NCI-H82 (cell line): ENCODE measurements at places on chromosomes 5 and 9.

DNA sequence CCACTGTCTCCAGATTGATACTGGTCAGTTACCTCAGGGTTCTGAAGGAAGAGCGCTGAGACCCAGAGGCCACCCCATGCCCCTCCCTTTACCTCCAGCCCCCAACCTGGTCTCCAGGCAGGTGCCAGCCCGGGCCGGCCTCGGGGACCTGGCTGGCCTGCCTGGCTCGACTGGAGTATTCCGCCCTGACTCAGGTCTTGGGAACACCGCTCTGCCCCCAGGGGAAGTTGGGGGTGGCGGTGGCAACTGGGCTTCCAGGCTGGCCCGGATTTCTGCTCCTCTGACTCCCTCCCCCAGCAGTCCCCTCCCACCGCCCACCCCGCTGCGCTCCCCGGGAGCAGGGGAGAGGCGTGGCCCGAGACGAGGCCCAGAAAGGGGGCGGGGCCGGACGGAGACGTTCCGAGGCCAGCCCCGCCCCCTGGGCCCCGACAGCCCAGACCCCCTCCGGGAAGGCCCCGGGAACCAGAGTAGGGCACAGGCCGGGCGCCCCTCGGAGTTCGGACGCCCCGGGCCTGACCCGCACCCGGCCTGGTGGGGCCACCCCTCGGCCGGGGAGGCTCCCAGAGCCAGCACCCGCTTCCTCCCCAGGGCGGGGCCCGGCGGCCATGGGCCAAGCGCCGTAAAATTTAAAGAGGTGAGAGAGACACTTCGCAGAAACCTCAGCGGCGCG is 82.5 kb upstream of the ZBTB43 start:
- peak; percentile 87 for DNase-seq

- no peak for DNase-seq
Observed at GRCh38 chr5:153546566-153546965, 56.1 kb downstream of the GRIA1 start.

DNA sequence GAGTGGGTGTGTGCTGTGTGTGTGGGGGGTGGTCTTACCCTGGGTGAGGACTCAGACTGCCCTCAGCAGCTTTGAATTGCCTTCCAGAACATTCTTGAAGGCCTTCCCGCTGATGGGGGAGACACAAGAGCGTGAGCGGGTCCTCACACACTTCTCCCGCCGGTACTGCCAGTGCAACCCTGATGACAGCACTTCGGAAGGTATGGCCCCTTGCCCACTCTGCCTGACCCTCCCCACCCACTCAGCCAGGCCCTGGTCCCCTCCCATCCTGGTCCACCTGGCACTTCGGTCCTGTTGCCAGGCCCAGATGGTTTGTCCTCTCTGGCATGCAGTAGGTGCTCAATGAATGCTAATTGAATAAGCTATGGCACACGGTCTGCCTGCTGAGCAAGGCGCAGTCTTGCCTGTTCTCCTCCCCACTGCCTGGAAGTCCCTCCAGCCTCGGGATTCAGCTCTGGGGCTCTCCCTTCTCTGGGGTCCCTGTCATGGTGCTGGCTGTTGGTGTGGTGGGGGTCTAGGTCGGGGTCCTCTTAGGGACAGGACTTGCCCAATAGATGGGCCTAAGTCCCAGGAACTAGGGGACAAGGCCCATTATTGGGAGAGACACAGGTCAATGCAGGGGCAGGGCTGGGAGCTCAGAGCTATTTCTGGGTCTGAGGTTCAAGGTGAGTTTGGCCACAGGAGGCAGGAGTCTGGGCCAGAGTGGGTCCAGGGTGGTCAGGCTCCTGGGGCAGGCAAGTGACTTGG is 26.4 kb downstream of the PSD2 start:
- DNase-seq: no peak

- DNase-seq: no peak
Observed at GRCh38 chr9:2193552-2193951, 178.4 kb downstream of the SMARCA2 start.

DNA sequence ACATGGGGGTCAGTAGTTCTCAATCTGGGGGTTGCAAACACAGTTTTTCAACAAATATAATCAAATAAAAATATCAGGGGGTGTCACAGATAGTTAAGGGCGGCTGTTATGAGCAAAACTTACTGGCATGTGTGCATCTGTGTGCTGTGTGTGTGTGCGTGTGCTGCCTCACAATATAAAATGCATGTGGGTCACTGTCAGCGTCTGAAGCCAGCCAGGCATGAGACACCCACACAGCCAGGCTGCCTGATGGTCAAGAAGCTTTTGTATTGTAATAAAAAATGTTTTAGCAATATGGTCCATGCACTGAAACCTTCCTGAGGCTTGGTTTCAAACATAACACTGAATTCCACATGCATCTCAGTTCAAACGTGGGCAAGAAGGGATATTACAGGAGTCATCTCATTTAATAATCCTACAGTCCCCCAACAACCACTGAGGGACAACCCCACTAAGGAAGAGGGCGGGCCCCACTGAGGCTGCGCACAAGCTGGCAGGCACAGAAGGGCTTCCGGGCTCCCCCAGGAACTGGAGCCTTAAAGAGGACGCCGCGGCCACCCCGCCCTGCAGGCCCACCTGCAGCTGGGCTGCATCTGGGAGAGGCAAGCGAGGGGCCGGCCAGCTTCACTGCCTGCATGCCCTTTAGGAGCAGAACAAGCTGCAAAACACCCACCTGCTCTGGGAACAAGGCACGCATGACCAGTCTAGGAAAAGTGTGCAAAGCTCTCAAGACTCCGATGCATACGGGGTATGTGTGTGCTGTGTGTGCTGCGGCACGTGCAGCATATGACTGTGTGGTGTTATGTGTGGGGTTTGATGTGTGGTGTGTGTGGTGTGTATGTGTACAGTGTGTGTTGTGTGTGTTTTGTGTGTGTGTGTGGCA is 14.1 kb downstream of the SEMA4D start:
- no peak for DNase-seq

DNA sequence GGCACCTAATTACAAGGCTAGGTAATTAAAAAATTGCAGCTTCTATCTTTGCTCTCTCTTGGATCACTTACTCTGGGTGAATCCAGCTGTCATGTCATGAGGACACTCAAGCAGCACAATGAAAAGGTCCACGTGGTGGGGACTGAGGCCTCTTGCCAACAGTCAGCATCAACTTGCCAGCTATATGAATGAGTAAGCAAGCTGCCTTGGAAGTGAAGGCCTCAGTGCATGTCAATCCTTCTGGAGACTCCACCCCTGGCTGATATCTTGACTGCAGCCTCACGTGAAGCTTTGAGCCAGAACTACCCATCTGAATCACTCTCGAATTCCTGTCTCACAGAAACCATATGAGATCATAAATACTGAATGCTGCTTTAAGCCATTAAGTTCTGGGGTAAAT is 140.5 kb downstream of the SNX18 start:
- DNase-seq: no peak

GRCh38 chr9:128718047-128718446 is 5.9 kb downstream of the ZDHHC12 start:
- DNase-seq: no peak

DNA sequence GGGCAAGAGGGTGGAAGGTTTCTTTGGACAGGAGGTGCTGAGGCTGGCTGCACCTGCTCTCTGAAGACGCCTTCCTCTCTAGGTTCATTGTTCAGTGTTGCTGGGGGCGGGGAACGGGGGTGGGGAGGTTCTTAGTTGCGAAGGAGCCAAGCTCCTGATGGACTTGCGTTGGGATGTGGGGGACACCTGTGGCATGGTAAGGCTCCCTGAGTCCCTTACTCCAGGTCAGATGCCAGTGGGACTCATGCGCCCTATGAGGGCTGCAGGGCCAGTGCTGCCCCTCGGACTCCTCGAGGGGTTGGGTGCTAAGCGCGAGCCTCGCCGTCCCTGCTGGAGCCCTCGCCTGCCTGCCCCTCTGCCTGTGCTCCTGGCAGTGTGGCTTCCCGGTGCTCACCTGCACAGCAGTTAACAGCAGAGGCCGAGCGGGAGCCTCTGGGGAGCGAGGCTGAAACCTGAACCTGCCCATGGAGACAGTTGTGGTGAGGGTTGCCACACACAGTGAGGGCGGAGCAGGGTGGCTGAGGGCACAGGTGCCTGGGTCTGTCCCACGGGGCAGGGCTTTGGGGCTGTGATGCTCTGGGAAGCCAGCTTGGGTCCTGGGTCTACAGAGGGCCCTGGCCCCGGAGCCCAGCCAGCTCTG is 5.5 kb downstream of the RNU6ATAC start:
- DNase-seq: no peak

DNA sequence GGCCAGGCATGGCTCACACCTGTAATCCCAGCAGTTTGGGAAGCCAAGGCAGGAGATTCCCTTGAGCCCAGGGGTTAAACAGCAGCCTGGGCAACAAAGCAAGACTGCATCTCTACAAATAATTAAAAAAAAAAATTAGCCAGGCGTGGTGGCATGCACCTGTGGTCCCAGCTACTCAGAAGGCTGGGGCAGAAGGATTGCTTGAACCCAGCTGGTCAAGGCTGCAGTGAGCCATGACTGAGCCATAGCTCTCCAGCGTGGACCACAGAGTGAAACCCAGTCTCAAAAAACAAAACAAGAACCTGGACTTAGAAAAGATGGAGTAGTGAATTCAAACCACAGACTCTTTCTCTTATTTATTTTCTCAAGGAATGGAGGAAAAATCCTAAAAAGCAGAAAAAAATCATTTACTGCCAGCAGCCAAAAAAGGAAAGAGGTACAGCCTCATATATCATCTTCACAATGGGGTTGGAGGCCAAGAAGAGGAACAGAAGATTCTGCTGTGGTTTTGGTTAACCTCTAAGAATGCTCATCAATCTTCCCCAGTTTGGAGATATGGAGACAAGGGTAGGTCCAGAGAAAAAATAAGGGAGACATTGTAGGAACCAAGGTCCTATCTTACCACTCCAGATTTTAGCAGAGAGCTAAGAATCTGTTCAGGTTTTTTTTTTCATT is 40.0 kb upstream of the MYO10 start:
- no peak for DNase-seq

- peak; percentile 46 for DNase-seq
Observed at GRCh38 chr9:127662617-127663016, 44.2 kb upstream of the CFAP157 start.

DNA sequence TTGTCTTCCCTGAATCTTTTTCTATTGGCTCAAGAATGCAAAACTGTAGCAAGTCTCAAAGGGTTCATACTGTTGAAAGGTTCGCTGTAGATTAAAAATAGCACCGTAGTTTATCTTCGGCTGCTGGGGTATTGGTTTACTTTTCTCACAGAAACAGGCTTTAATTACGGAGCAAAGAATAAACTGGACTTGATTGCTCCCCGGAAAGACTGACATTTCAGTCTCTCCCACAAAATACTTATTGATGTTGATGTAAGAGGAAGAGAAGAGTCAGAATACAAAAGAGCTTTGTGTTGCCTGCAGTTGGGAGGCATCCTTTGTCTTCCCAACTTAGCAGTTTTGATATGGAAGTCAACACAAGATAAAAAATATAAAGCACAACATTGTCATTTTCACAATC is 183.9 kb upstream of the DMAC1 start:
- no peak for DNase-seq

- DNase-seq: no peak
Observed at GRCh38 chr5:75034137-75034739, 18.1 kb downstream of the GCNT4 start.

DNA sequence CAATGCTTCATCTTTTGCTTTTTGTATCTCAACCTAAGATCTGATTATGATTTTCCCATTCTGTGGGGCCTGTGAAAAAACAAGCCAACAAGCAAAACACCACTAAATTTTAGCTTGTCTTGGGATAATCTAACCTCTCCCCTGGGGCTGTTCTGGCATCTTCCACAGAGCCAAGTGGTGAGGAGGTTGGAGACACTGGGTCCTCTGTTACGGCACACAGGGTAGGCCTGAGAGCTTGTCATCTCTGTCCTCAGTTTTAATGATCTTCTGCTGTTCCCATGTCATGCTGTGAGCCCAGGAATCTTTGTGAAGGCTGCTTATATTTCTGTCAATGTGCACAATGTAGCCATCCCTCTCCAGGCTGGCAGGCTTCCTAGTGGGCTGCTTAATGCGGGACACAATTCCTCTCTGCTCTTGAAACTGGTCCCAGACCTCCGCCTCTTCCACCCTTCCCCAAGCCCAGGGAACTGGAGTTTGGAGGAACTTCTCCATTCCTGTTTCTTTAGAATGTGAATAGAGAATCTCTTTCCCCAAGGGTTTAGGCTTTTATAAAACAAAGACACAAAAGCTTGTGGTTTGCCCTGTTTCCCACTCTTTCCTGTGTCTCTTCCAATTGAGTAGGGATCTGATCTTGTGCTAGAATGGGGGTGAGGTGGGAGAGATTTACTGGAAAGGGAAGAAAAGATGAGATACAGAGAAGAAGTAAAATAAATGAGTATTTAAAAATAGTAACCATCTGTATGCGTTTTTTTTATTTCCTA is 30.9 kb upstream of the SEMA6A start:
- no peak for DNase-seq

DNA sequence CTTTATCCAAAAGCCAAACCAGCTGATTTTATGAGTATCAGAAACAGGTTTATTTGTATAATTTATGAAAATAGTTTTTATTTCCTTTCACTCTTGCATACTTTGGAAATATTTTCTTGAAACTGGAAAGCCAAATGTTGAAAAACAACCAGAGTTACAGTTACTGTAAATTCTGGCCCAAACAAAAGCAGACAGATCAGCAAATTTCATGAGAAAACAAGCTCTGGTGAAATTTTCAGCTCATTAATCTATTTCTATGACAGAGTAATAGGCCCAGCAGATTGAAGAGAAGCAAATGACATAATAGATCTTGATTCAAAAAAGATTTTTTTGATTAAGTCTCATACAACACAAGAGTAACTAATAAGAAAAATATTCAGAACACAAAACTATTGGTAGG is 182.7 kb downstream of the ENC1 start:
- no peak for DNase-seq
